ENCODE measurements at places on chromosomes 4 and X.

DNA sequence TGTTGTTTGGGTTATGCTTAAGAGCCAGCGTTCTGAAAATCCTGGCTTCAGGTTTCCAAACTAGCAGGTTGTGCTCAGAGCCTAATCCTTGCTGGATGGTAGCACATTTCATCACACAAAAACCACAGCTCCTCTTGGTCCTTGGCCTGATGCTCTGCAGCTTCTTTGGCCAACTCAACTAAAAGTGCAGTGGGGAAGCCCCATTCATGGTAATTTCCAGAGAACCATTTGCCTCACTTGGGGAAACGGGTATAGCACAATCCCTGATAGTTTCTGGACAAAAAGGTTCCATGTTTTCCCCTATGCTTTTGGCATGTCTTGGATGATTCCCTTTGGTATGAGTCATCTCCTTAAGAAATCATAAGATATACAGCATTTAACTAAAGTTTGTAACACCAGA lies 78.7 kb downstream of the SYNPO2 start:
- no peak for DNase-seq

DNA sequence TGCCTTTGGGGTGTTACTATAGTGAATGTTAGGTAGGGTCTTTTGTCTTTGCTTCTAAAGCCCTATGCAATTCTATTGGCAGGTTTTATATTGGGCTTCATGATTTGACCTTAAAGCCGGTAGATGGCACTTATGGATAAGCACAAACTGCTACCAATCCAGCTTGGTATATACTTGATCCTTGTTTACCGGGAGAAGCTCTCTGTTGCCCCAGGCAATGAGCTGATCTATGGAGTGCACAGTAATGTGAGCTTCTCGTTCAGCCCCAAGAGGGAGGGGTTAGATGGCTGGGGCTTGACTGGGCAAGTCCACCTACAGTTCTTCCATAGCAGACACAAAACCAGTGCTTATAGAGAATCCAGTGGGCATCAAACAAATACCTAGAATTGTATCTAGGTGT lies 287.2 kb upstream of the CT83 start:
- DNase-seq: no peak

DNA sequence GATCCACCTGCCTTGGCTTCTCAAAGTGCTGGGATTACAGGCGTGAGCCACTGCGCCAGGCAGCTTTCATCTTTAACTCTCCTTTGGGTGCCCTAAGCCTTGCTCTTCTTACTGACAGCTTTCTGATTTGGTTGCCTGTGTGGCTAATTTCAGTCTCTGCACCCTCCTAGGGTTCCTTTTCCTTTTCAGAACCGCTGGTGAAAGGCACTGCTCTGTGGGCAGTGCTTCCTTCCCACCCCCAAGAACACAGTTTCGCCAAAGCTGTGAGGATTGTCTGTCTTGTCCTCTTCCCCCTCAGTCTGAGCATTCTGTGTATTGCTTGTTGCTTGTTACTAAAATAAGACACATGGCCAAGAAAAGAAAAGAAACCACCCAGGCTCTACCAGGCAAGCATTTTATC lies 101.4 kb upstream of the FRMPD3 start:
- DNase-seq: no peak

GRCh38 chrX:129998021-129998420 lies 15.6 kb downstream of the BCORL1 start:
- DNase-seq: no peak

- no peak for DNase-seq
These were observed 8.9 kb downstream of the FAT4 start for GRCh38 chr4:125323654-125324053.

DNA sequence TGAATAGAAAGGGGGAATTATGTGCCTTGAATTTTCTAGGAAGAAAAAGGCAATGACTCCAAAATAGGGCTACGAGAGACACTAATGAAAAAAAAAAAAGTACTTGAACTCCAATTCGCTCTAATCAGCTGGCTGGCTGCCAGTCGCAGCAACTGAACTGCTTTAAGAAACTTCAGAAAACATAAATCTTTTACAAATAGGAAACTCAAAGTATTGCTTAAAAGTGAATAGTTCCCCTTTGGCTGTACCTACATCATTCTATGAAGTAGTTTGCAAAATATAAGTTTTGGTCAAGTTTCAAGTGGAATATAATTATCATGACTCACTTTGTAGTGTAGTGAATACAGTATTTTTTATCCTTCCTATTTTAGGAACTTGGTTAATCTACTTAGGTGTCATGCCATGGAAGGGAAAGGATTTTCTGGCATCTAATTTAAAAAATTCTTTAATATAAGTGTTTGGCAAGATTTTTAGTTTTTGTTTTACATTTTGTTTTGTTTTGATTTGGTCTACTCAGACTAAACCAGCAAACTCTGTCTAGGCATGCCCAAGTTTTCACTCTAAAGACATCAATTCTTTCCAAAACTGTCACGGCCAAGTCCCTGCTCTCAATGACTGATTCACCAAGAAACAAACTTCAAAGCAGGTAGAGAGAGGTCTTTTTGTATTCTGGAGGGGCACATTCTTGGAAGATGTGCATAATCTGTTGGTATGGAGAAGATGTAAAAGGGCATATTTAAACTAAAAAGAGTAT lies 382.4 kb upstream of the GALNT7 start:
- no peak for DNase-seq

GRCh38 chr4:5891563-5892322 lies 1.1 kb downstream of the CRMP1 start:
- no peak for DNase-seq

DNA sequence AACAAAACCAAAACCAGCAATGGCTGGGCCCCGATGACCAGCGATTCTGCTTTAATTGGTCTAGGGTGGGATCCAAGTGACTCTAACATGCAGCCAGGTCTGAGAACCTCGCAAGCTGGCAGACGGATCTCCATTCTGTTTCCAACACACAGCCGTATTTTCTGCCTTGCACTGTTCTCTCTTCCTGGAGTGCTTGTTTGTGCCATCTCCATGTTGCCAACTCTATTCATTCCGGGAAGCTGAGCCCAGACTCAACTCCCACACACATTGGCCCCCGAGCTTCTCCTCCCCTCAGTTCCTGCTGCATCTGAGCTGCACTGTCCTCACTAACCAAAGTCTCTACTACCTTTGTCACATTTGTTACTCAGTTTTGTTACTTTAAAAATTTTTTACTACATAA lies 35.6 kb downstream of the GEMIN8 start:
- no peak for DNase-seq

- no peak for DNase-seq
These were observed 90.7 kb upstream of the PCDH18 start for GRCh38 chr4:137623013-137623412.

GRCh38 chr4:160450876-160451275 lies 1348.0 kb downstream of the RAPGEF2 start:
- no peak for DNase-seq

DNA sequence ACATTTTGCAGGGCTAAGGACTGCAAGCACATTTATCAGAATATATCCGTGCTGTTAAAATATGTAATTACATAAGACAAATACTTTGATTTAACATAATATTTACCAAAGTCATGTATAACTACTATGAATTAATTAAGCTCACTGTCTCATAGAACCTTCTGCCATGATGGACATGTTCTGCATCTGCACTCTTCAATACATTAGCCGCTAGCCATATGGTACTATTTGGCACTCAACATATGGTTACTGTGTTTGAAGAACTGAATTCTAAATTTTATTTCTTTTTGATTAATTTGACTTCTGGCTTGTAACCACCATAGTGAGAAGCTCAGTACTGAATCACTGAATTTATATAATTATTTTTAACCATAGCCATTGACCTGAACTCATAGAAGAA lies 427.0 kb upstream of the TRAM1L1 start:
- DNase-seq: no peak

GRCh38 chrX:8629871-8630270 lies 102.1 kb downstream of the ANOS1 start:
- DNase-seq: no peak

DNA sequence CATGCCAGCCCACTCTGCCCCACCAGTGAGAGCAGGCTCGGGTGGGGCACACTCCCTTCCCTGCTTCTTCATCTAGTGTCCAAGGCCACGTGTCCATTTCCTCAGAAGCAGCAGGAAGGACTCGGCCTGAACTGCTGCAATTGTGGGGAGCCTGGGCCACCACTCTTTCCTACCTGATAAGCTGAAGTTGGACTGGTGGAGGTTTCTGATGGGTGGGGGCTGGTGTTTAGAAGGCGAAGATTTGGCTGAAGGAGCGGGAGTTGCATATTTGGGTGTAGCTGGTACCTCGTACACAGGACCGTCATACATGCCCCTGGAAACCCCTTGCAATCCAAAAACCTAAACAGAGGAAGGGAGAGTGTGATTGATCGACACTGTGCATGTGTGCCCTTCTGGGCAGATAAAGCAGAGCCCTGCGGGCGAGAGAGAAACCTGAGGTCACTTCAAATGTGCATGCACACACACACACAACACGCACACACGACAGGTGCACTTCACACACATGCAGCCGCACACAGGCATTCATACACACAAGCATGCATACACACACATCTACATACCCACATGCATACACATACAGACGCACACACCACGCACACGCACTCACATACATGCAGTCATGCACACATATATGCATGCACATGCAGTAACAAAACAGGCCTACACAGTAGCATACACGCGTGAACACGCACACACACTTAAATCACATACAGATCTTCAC lies 67.4 kb downstream of the CRMP1 start:
- no peak for DNase-seq

GRCh38 chrX:139889760-139890159 lies 43.1 kb downstream of the ATP11C start:
- no peak for DNase-seq

DNA sequence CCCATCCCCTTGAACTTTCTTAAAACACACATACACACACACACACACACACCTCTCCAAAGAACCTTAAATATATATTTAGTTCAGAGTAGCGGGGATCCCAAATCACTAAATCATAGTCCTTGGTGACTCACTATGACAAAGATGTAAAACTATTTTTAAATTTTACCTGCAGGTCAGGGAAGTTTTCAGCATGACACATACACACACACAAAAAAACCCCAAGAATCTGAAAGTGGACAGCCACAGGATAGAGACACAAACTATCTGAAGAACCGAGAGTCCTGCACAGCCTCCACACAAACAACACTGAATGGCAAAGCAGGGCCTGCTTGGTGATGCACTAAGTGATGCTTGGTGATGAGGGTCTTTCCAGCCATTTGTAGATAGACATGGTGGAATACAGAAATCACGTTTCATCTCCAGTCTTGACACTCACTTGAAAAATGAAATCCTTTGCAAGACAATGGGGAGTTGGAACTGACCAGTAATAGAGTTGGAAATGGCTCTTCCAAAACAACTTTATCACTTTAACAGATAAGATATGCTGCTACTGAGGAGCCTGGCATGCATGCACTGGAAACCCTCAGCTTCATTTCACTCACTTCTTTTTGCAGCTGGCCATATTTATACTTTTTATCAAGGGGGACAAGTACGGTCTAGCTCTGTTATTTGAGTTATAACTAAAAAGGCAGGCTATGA lies 307.3 kb downstream of the RAPGEF2 start:
- DNase-seq: no peak

DNA sequence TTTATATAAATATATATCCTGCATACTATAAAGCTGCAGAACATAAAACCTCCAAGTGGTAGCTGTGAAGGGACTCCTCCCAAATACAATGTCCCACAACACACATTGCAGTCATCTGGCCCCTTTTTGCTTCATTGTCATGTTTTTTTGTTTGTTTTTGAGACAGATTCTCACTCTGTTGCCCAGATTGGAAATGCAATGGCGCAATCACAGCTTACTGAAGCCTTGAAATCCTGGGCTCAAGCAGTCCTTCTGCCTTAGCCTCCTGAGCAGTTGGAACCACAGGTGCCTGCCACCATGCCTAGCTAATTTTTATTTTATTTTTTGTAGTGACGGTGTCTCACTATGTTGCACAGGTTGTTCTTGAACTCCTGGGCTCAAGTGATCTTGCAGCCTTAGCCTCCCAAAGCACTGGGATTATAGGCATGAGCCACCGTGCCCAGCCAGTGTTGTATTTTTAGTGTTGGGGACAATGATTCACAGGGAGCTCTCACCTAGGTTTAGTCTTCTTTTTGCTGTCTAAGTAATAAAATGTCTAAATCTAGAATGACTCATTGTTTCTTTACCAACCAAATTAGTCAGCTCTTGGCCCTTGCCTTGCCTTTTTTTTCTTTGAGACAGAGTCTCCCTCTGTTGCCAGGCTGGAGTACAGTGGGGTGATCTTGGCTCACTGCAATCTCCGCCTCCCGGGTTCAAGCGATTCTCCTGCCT lies 24.0 kb upstream of the XIAP start:
- no peak for DNase-seq

DNA sequence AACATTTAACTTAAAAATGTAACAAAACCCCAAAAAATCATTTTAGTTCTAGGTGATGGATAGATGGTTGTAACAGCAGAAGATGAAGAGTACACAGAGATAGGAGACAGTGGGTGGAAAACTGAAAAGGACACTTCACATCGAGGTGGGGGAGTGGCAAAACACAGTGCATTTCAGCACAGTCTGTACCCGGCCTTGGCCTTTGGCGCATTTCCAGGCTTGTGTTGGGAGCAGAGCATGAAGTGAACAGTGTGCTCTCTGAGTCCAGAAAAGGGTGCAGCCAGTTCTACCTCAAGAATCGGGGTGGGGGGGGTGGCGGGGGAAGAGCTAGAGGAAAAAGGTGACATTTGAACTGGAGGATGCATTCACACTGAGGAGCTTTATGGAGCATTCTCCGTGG lies 4.3 kb downstream of the TSPYL2 start:
- no peak for DNase-seq

DNA sequence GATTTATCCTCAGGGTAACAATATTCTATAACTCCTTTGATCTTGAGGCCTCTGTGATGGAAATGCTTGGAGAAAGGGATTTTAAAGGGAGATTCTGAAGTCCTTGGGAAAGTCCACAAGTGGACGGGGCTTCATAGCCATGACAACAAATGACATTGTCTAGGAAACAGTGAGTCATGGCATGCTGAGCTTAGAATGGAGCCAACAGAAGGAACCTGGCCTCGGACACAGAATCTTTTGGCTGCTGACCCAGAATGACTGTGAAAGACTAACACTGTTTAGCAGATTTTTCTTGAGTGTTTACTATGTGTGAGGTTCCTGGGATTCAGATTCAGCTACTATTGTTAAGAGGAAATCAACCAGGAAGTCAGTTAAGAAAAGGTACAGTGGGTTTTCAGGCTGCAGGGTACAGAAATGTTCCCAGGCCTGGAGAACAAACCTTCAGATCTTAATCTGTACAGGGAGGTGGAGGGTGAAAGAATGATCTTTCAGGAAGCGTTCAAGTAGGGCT lies 18.1 kb upstream of the CXCL2 start:
- peak; percentile 36 for DNase-seq

DNA sequence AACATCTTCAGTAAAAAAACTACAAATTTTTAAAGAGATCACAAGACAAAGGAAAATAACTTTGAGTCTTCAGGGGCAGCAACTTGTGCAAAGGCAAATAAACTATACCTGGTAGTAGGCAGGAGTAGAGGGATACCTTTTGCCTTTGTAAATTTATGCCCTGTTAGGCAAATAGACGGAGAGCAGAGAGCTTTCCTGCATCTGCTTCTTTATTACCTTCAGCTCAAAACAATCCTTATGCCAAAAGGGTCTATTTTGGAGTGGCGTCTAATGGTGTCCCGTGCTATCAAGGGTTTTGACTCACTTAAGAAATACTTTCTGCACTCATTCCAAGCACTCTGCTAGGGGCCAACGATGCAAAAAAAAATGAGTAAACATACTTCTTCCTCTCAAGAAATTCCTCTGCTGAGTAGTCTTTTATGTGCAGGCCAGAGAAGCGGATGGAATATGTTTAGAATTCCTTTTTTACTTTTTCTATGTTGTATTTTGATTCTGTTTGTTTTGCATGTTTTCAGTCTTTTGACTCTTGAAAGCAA lies 131.9 kb downstream of the ANXA5 start:
- no peak for DNase-seq

GRCh38 chrX:105694839-105695238 lies 127.5 kb upstream of the NRK start:
- DNase-seq: no peak

All from NT2/D1 (cell line).